ENCODE measurements at places on chromosomes 4 and X. TPM values are rescaled to one million over a fixed set of nuclear protein-coding genes. Genes with fewer than 3 reads are reported as not detected.

POU3F4 gene
- not detected for total RNA-seq

KCNIP4 gene
- total RNA-seq = not detected

SSX4 gene
- not detected for total RNA-seq

KIT gene
- 1.2 TPM for total RNA-seq

MAGED4 gene
- 60.0 TPM for total RNA-seq

PAGE2B gene
- total RNA-seq = not detected
